NCI-H446 (cell line): ENCODE measurements at places on chromosomes 5 and 9.

GRCh38 chr5:83857341-83857740, 136.7 kb upstream of the HAPLN1 start:
- peak; percentile 67 for DNase-seq

DNA sequence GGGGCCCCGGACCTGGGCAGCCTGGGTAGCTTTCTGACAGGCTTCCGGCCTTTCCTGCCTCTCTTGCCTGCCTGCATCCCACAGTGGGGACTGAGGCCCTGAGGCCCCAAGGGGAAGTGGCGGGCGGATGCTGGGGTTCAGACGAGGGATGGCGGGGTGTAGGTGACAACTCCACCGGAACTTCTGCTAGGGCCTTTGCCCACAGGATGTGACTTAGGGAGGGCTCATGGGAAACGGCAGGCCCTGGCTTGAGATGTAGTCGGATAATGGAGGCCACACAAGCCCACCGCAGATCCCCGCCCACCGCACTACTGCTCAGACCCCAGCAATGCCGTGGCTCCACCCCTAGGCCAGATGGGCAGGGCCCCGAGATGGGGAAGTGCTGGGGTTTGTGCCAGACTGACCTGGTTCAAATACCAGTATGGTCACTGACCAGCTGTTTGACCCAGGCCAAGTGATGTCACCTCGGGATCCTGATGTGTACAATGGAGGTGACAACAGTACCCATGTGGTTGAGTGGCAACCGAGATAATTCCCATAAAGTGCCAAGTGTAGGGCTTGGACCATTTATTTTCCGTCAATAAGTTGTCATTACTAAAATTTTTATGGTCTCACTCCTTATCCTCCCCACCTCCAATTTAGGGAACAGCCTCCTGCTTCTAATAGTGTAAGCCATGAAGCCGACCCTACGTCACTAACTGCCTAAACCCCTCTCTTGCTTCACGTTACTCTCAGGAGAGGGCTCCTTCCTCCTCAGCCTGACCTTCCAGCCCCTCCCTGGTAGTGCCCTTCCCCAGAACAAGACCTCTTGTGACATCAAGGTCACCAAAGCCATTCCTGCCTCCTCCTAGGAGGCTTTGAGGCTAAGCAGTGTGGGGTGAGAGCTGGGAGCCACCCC, 2.5 kb upstream of the CDK9 start:
- DNase-seq = no peak

DNA sequence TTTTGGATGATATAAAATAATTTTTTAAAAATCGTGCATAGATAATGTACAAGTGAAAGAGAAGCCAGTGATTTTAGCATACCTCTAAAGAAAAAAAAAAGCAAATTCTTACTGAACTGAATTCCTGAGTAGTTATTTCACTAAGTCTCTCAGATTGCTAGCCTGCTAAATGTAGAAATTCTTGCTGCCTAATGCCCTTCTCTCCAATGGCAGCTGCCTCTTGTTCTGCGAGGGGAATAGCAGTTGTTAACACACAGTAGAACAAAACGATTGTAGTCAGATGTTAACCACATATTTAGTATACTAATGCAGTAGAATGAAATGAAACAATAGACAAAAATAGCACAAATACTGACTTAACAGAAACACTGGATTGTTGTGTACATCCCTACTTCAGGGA, 26.8 kb downstream of the SMAD5 start:
- DNase-seq = no peak

DNA sequence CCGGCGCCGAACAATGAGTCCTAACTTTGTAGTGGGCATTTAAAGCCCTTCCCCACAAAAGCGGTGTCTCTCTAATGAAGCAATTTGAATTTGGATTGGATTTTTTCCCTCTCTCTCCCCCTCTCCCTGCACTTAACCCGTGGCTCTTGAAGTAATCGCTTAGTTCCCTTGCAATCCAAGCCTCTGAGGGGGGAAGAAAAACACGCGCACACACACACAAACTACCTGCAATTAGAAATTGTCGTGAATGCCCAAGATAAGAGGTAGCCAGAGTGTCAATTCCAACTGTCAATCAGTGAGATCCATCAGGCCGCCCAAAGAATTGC, 1.2 kb downstream of the LHX6 start:
- no peak for DNase-seq

GRCh38 chr5:74673011-74673790, 11.8 kb upstream of the HEXB start:
- DNase-seq = peak; percentile 78

DNA sequence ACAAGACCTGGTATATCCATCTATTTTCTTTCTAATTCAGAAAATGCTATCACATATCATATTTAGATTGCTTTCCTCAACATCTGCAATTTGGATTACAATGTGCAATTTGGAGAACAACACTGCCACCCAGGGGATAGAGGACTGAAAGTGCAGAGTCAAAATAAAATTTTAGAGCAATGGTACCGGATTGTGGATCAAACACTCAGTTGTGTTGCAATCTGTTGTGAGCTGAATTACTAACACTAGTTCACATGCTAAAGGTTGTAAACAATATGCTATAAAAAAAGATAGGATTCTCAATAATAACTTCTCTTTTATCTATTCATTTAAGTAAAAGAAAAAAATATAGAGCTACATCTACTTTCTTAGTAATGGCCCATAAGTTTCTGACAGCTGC, 11.9 kb upstream of the SRFBP1 start:
- DNase-seq = peak; percentile 61

DNA sequence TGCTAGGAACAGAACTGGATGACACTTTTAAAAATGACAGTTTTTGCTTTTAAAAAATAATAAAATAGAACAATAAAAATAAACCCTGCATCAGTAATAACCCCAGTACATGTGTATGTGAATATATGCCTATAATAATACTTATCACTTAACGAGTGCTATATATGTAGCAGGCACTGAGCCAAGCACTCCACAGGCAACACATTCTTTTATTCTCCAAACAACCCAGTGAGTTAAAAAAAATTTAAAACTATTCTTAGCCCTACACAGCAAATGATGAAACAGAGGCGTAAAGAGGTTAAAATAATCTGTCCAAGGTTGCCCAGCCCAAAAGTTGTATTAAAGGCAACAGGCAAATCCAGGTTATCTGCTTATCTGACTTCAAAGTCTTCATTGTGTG, 124.5 kb upstream of the SMIM23 start:
- DNase-seq = no peak

- DNase-seq = no peak
Measured at GRCh38 chr5:18101532-18101931, 467.3 kb downstream of the TAF11L14 start.

GRCh38 chr9:114174876-114175771, 19.8 kb downstream of the COL27A1 start:
- DNase-seq = no peak

- no peak for DNase-seq
Measured at GRCh38 chr5:179225387-179225786, 119.9 kb downstream of the ADAMTS2 start.

- DNase-seq = no peak
Measured at GRCh38 chr9:78397454-78397853, 100.5 kb downstream of the PSAT1 start.

DNA sequence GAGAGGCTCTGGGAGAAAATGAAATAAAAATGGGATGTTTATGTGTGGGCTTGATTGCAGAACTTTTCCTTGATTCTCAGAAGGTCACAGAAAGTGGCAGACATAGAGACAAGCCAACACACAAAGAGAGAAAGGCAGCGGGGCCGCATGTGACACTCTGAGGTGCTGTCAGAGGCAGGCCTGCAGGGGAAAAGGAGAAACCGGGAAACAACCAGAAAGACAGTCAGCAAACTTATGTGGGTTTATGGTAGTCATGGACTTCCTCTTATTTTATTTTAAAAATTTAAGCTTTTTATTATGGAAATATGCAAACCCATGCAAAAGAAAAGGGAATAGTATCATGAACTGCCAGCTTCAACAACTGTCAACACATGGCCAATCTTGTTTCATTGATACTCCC, 16.3 kb upstream of the IGFBPL1 start:
- DNase-seq = no peak

DNA sequence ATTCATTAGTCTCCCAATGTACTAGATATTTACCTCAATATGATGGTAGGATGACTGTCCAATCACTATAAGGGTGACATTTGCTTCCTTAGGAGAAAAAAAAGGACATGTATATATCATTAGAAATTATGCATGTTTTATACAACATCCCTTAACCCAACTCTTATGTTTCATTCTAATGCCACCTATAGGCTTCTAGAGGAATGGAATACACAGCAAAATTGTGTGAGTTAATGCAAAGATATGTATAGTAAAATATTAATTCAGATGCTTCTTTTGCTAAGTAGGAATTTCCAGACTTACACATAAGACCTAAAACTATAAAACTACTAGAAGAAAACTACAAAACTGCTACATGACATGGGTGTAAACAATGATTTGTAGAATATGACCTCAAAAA, 3.5 kb downstream of the PRXL2C start:
- DNase-seq = no peak

GRCh38 chr5:114434396-114435219, 72.7 kb downstream of the KCNN2 start:
- no peak for DNase-seq

- DNase-seq = no peak
Measured at GRCh38 chr5:54616031-54616430, 98.5 kb downstream of the SNX18 start.

DNA sequence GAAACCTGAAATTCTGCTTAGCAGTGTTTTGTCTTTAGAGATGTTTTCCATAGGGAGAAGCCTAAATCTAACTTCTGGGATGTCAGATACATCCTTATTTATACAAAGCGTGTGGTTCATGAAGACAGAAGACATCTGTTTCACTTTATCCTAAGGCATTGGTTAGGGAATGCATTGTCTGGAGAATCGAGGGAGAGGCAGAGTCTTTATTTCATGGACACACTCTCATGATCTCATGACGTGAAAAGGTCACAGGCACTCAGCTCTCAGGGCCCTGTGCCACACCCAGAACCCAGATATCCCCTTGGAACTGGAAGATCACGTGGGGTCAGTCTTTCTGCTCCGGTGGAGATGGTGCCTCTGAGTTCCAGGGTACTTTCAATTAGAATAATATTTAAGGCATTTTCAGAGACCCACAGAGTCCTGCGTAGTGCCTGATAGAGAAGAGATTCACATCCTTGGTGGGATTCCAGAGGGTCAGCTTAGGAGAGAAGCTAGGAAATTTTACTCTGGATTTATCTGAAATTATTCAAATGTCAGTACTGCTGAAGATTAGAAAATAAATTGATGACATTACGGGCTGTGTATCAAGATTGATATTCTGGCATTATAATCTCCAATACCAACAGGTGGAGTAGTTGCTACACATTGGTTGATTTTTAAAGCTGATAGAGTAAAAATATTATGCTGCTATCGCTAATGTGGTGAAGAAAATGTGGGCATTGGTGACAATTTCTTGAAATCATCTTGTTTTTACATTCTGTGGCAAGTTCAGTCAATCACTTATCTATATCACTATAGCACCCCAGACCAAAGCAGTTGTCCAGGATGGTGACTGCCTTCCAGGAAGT, 378.3 kb downstream of the MTRR start:
- DNase-seq = no peak

GRCh38 chr5:142304013-142304701, 20.7 kb downstream of the SPRY4 start:
- peak; percentile 29 for DNase-seq

- DNase-seq = no peak
Measured at GRCh38 chr9:79615038-79615437, 43.3 kb downstream of the TLE4 start.

- no peak for DNase-seq
Measured at GRCh38 chr9:90789862-90790261, 11.8 kb upstream of the SYK start.

- DNase-seq = no peak
Measured at GRCh38 chr5:177430140-177430951, 3.9 kb downstream of the GRK6 start.

DNA sequence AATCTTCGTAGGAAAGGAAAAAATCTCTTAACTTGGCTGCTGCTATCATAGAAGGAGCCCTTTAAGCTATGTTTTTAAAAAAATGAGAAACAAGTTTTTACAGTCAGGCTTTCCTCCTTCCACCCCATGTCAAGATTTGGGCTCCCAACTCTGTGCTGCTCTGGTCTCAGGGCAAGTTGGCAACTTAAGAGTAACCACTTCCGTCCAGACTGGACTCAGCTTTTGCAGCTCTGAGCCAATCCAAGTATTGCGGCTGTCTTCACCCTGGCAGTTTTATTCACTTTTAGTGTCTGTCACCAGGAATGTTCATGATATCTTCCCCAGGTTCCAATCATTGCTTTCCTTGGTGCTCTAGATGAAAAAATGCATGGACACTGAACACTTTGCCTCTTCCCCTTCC, 115.9 kb upstream of the GAS1 start:
- no peak for DNase-seq

- DNase-seq = peak; percentile 62
Measured at GRCh38 chr9:89750117-89750791, 145.4 kb downstream of the GADD45G start.

- peak; percentile 68 for DNase-seq
Measured at GRCh38 chr9:34546834-34547827, 24.3 kb upstream of the ENHO start.

DNA sequence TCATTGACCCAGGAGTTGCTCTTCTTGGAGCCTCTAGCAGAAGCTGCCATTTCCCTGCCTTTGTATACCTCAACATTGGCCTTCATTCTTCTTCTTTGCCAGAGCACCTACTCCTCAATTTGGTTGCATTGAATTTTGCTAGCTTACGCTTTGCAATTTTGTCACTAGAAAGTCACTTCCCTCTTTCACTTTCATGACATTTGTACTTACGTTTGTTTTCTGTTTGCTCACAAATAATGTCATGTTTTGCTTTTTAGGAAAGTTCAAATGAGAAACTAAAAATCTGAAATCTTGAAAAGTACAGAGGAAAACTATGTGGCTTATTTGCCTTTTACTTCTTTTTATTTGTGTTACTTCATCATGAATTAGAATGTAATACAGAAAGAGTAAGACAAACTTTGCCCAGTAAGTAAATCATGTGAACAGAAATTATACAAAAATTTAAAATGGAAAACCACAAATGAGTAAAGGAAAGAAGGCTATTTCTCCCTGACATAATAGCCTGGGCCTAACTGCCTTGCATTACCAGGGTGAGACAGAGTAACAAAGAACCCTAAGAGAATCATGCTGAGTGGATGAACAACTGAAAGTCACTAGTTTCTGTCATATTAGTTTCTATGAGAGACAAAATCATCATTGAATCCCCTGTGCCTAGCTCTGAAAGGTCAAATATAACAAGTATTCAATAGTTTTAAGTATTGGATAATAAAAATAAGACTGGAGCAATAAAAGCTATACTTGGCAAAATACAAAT, 7.4 kb upstream of the IFNA1 start:
- no peak for DNase-seq

DNA sequence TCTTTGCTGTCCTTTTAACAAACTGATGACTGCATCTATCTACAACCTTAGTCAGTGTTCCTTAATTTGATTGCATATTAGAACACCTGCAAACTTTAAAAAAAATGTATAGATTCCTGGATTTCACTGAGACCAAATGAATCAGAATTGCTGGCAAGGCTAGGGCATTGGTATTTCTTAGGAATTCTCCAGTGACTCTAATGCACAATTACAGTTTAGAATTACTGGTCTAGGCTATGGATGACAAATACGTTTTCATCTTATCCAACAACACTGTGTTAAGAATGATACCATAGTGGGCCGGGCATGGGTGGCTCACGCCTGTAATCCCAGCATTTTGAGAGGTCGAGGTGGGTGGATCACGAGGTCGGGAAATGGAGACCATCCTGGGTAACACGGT, 545.9 kb upstream of the RIOK2 start:
- DNase-seq = no peak

GRCh38 chr5:132695956-132696355, 22.2 kb downstream of the IL4 start:
- DNase-seq = no peak

- no peak for DNase-seq
Measured at GRCh38 chr9:98271479-98271878, 16.0 kb upstream of the TBC1D2 start.

- DNase-seq = no peak
Measured at GRCh38 chr9:115207003-115207836, 89.3 kb upstream of the TNC start.
